Stimulated activated CD8-positive, alpha-beta memory T cell treated with anti-CD3 and anti-CD28 coated beads, Interleukin-7, amount 100 ng/mL, for 4 hours (primary cell): ENCODE measurements at places on chromosomes 7 and 10.

GRCh38 chr10:127991543-127992255 is 84.8 kb downstream of the PTPRE start:
- no peak for DNase-seq

DNA sequence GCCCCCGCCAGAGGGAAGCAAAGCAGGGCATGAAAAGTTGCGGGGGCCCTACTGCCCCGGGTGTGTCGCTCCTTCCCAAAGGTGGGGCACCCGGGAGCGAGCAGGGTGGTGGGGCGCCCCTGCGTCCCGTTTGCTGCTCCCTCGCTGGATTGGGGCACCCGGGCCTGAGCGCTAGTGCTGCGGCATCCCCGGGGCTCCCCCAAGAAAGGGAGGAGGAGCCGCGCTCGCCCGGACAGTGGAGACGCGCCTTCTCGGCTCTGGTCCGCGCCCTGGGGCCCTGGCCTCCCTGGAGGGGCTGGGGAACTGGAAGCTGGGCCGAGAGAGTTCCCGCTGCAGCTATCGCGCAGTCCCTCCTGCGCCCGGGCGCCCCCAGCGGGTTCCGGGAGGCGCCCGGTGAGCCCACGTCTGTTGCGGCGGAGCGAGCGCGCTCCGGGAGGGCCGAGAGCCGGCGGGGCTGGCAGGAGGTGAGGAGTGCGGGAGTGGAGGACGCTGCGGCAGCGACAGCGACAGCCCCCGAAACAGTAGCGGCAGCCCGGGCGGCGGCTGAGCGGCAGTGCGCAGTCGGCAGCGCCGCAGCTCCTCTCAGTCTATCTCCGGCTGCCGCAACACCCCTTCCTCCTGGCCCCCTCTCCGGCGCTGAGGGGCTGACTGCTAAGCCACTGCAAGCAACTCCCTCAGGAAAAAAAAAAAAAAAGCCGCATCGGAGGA is 504 bp upstream of the BMPER start:
- no peak for DNase-seq

DNA sequence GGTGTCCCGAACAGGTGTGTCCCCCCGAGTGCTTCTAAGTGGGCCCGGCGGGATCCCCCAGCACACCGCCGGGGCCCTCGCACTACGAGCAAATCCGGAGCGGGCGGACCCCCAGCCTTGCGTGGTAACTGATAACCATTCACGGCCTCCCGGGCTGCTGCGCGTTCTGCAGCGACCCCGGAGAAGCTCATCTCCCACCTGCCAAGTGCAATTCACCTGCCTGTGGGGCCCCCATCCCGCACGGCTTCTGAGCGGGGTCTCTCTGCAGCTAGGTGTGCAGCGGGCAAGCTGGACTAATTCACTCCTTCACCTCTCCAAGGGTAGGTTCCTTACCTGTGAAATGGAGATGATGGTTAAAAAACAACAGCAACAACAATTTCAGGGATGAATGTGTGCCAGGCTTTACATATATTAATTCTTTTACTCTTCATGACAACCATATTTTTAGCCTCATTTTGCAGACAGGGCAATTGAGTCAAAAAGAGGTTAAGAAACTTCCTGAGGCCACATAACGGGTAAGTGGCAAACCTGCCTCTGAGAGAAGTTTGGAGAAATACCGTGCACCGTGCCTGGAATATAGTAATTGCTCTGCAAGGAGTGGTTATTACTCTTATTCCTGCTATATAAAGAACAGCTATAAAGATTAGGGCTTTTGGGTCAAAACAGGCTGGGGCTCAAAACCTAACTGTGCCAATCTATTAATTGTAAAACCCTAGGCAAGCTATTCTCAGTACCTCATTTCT is 652 bp upstream of the PODXL start:
- DNase-seq: no peak

DNA sequence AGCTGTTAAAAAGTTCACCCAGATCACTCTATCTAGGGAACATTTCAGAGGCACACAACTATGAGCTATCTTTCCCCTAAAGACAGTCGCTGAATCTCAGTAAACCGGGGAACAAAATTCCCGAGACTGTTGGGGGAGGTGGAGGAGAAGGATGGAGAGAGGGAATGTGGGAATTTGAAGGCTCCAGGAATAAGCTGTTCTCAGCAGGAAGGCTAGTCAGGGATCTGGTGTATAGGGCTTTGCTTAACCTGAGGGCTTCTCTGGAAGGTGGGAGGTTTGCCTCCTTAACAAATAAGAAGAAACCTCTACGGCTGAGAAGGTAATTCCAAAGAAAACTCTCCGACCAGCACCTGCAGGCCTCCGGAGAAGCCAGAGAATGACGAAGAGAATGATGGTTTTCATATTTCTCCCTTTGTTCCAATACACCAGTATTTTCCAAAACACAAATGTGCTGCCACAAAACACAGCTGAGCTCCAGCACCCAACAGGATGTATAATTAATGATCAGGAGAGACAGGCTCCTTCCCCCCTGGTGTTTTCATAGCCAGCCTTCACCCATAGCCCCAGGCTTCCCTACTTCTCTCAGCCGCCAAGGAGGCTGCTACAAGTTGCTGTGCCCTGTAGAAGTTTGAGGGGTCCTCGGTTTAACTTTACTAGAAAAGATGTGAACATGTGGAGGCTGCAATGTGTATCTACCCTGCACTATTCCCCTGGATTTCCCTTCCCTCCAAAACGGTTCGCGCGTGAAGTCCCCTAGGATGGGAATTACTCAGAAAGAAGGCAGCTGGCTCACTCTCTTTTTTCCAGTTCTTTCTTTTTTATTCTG is 2.0 kb downstream of the KCNMA1 start:
- DNase-seq: no peak

- no peak for DNase-seq
These were observed 11.7 kb upstream of the CDK14 start for GRCh38 chr7:90584378-90584777.

GRCh38 chr7:130277763-130278643 is 11.3 kb downstream of the CPA2 start:
- DNase-seq: no peak

DNA sequence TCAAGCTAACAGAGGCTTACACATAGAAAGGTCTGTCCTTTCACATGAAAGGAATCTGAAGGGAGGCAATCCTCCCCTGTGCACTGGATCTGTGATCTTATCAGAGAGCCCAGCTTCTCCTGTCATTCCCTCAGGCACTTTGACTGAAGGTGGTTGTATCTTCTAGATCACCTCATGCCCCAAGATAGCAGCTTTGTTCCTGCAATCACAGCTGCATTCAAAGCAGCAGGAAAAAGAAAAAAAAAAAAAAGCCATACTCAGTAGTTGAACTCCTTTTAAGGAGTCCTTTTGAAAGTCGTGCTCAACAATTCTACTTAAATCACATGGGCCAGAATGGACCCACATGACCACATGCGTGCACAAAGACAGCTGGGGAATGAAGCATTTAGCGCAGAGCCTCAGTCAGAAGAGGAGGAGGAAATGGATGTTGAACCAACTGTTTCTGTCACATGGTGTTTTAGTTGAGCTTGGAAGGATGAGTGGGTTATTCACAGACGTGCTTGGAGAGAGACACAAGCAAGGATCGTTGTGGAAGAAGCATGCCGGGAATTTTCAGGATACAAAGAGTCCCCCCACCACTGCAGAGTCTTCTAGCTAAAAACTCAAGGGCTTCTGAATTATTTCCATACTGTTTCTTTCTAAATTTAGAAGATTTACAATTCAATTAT is 13.0 kb upstream of the PFKP start:
- DNase-seq: no peak

DNA sequence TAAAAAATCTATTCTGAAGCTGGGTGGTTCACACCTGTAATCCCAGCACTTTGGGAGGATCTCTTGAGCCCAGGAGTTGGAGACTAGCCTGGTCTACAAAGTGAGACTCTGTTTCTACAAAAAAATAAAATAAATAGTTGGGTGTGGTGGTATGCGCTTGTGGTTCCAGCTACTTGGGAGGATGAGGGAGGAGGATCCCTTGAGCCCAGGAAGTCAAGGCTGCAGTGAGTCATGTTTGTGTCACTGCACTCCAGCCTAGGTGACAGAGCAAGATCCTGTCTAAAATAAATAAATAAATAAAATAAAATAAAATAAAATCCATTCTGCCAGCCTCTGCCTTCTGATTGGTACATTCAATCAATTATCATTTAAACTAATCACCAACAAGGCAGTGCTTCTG is 17.5 kb downstream of the ZNF33A start:
- no peak for DNase-seq

DNA sequence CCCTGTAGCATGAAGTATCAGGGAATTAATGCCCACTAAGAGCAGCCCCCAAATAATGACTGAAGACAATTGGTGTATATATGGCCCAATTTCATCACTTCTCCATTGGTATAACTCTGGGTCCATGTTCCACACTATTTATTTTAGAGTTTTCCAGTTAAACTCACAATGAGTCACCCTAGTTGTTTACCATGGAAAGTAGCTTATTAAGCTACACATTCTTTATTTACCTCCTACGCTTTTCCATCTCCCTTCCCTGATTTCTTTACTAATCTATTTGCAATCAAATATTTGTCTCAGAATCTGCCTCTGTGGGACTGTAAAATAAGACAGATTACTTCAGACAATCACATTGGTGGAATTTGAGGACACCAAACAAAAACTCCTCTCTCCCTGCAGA is 655.6 kb downstream of the SORCS1 start:
- DNase-seq: no peak

DNA sequence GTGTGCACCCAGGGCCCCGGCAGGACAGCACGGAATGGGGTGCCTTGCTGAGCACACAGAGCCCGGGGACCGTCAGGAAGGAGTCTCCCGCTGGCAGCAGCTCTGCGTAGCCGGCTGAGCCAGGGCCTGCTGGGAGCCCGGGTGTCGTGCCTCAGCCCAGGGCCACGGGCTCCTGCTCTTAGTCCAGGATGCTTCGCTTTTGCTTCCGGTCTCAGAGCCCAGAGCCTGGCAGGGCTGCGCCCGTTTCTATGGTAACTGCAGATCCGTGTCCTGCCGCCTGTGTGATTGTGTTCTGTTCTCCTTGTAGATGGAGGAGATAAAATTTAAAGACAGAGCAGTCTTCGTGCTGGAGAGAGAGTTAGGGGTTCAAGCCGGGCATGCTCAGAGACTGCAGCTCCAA is 53.7 kb upstream of the DPYSL4 start:
- DNase-seq: no peak

- no peak for DNase-seq
These were observed 3.6 kb downstream of the GIMAP4 start for GRCh38 chr7:150570556-150571465.

DNA sequence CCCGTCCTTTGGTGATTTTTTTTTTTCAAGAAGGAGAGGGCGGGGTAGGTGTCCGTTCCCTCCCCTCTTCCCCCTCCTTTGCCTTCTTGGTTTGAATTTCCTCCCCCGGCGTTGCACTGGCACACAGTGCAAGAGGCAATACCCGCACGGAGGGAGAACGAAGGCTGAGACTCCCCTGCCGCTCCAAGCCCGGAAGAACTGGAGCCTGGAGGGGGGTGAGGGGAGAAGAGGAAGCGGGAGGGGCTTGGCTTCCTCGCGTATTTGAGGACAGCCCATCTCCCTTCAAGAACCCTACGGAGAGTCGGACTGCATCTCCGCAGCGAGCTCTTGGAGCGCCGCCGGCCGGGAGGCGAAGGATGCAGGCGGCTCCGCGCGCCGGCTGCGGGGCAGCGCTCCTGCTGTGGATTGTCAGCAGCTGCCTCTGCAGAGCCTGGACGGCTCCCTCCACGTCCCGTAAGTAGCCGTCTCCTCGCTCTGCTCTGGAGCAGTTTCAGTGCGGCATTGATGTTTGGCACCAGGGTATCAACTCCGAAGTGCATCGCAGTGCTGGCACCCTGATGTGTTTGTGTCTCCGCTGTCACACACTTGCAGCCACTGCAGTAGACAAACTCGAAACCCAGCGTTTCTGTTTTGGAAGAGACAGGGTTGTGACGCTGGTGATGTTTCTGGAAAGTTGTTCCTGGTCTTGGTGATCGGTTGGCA is at the start of gene CNTNAP2:
Gene CNTNAP2 (plus strand): TSS at position 281 of the 702 bp plus-strand sequence. CDS start 76 bp downstream, at position 357.
- DNase-seq: no peak

DNA sequence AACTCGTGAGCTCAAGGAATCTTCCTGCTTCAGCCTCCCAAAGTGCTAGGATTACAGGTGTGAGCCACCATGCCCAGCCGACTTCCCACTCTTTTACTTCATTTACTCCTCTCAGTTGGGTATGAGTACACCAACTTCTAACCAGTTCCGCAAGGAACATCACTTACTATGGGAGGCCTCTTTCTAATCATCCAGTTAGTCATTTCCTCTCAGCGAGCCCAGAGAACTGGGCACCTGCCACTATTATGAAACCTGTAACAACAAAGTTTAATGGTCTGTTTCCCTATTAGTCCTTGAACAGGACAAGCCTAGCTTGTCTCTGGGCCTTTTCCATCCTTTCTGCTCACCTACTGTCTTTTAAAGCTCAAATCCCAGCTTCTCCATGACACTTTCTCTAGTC is 88.8 kb downstream of the DNMBP start:
- DNase-seq: no peak

- DNase-seq: no peak
These were observed 167.0 kb downstream of the SFMBT2 start for GRCh38 chr10:7243873-7244272.

GRCh38 chr7:22351878-22352277 is 5.1 kb downstream of the RAPGEF5 start:
- no peak for DNase-seq

- DNase-seq: no peak
These were observed 156.6 kb upstream of the ADARB2 start for GRCh38 chr10:1893941-1894340.

GRCh38 chr10:14571866-14572507 is 202.7 kb downstream of the FAM107B start:
- no peak for DNase-seq

- no peak for DNase-seq
These were observed 182.2 kb downstream of the ZNF438 start for GRCh38 chr10:30849231-30850035.

DNA sequence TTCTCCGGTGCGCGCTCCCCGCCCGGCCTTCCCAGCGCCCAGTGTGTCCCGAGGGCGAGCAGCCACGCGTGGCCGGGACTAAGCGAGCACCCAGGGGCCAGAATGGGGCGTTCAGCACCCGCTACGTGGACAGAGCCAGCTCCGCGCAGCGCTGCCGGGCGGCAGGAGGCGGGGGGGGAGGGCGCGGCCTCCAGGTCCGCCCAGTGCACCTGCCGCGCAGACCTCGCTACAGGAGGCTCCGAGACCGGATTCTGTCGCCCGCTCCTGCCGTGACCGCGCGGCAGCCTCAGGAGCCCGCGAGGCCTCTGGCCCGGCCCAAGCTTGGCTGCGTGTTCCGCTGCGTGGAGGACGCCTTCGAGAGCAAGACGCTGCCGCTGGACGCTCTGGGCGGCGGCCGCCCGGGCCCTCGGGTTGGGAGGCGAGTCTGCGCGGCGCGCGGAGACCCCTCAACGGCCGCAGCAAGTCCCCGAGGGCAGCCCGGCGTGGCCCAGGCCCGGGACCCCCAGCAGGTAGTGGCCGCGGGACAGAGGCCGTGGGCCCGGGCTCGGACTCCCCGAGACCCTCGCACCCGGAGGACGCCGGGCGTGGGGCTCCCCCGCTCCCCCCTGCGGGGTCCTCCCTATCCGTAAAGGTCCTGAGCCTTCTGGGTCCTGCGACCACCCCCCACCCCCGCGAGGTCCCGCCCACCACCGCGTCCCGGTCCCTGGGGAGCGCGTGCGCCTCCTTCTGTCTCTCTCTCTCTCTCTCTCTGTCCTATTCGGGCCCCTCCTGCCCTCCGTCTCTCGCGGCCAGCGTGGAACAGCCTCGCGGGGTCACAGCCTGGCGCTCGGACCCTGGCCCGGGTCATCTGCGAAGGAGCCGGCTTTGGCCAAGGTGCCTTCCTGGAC is 904 bp upstream of the DPYSL4 start:
- DNase-seq: peak; percentile 20

- no peak for DNase-seq
These were observed 149.8 kb downstream of the PTPN20 start for GRCh38 chr10:47060993-47061500.

- no peak for DNase-seq
These were observed at the start of gene ASB13 for GRCh38 chr10:5666008-5666840. Gene ASB13, minus strand, starts transcription at chr10:5666595. Its CDS starts 44 bp downstream, at chr10:5666551.

GRCh38 chr10:87660484-87661133 is 931 bp downstream of the PAPSS2 start:
- no peak for DNase-seq
